ENCODE measurements at places on chromosomes 11 and 22. TPM values are rescaled to one million over a fixed set of nuclear protein-coding genes. Genes with fewer than 3 reads are reported as not detected.

Gene SCO2
- 3.6 TPM for total RNA-seq

Gene IFITM10
- 3.3 TPM for total RNA-seq

GRCh38 chr22:26476705-26477340 is 6.8 kb downstream of the HPS4 start:
- DNase-seq, result no peak
- H3K4me1 ChIP-seq, result peaks cover 60% of the 10 kb centered on the region
- H3K4me3 ChIP-seq, result no peak overlapping the region
- H3K27me3 ChIP-seq, result no peaks in the 10 kb centered on the region
- H3K27ac ChIP-seq, result peak overlapping the region; percentile 41

- peaks cover 59% of the 10 kb centered on the region for H3K27me3 ChIP-seq
- no peak overlapping the region for H3K4me3 ChIP-seq
- no peak for DNase-seq
- peaks cover 8% of the 10 kb centered on the region for H3K4me1 ChIP-seq
- H3K27ac ChIP-seq, result no peak overlapping the region
These were observed 2.0 kb upstream of the PRDM11 start for GRCh38 chr11:45144126-45145082.

GRCh38 chr11:72899238-72899637 is 85.0 kb downstream of the ATG16L2 start:
- no peaks in the 10 kb centered on the region for H3K27me3 ChIP-seq
- no peaks in the 10 kb centered on the region for H3K4me1 ChIP-seq
- no peaks in the 10 kb centered on the region for H3K36me3 ChIP-seq
- H3K27ac ChIP-seq, result no peak overlapping the region

DNA sequence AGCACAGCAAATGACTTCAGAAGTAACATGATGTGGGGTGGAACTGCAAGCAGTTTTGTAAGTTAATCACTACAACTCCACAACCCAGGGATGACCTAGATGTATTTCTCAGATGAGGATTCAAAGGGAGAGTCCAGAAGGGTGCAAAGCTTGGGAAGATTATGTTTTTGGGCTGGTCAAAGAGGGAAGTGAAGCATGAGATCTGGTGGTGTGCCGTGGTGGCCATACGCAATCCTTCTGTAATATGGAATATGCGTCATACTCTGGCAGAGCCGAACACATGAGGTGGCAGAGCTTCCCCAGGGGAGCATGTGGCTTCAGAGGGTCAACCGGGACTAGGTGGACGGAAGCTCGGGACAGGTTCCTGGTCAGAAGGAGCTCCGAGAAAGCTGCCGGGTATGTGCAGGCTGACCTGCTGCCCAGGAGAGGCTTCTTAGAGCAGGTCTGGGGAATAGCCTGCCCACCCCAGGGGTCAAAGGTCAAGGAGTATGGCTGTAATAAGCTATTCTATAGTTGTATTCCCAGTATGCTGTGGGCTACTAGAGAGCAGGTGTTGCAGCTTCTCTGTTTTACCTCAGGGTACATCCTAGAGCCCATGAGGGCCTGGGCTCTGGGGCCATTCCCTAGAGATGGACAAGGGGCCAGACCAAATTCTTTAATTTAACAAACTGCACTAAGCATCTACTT is 70.1 kb upstream of the PHOX2A start:
- no peak overlapping the region for H3K27ac ChIP-seq
- no peaks in the 10 kb centered on the region for H3K27me3 ChIP-seq
- H3K4me3 ChIP-seq, result no peak overlapping the region
- DNase-seq, result no peak
- H3K4me1 ChIP-seq, result no peaks in the 10 kb centered on the region
- H3K36me3 ChIP-seq, result peaks cover 3% of the 10 kb centered on the region

DNA sequence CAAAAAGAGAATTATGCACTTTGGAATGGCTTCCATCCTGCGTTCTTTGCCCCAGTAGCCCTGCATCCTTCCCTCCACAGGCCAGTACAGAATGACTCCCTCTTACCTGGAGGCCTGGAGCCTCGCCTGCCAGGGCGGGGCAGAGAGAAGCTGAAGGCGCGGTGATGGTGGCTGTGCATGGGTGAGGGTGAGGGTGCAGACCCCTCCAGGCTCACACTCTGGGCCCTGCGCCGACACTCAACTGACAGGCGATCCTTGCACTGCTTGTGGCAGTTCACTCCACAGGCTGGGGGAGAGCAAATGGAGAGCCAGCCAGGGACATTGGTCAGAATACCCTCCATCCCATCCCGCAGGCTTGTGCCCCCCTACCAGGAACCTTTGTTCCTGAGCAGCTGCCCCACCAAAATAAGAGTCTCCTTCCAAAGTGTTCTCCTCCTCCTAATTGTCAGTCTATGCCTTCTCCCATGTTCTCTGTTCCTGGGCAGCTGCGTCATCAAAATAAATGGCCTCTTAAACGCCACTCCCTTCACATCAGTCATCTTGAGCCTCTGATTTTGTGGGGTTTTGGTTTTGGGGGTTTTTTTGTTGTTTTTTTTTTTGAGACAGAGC is 5.9 kb upstream of the NRXN2 start:
- H3K4me1 ChIP-seq, result no peaks in the 10 kb centered on the region
- no peak overlapping the region for H3K4me3 ChIP-seq
- no peak overlapping the region for H3K27ac ChIP-seq
- H3K27me3 ChIP-seq, result peaks cover 87% of the 10 kb centered on the region
- no peak for DNase-seq
